SJSA1 (cell line): ENCODE measurements at places on chromosomes 11 and 22. TPM values are rescaled to one million over a fixed set of nuclear protein-coding genes. Genes with fewer than 3 reads are reported as not detected.

GRCh38 chr11:72730737-72731136 lies 21.5 kb downstream of the ARAP1 start:
- no peak for DNase-seq

Gene ISX
- not detected in 2 replicates for total RNA-seq

Gene GPR83
- not detected in 2 replicates for total RNA-seq

Gene GLYAT
- total RNA-seq, result not detected in 2 replicates
